Spinal cord (tissue), 10 donors: ENCODE measurements at places on chromosomes 5 and 9.

- no peaks in the 10 kb centered on the region for H3K27me3 ChIP-seq
- H3K4me1 ChIP-seq = no peaks in the 10 kb centered on the region
- no peak overlapping the region for H3K27ac ChIP-seq
- H3K4me3 ChIP-seq = no peak overlapping the region
These were observed 24.0 kb upstream of the KLF4 start for GRCh38 chr9:107513464-107514100.

- no peak overlapping the region for H3K27ac ChIP-seq
- DNase-seq = no peak
- H3K36me3 ChIP-seq = peaks cover 20% of the 10 kb centered on the region
- no peak overlapping the region for H3K4me3 ChIP-seq
- no peaks in the 10 kb centered on the region for H3K27me3 ChIP-seq
These were observed 71.2 kb downstream of the NIPSNAP3B start for GRCh38 chr9:104835161-104835560.

- no peaks in the 10 kb centered on the region for H3K4me1 ChIP-seq
- no peak for DNase-seq
- H3K4me3 ChIP-seq = no peak overlapping the region
- H3K27ac ChIP-seq = no peak overlapping the region
- peaks cover 6% of the 10 kb centered on the region for H3K36me3 ChIP-seq
These were observed 34.9 kb downstream of the MTMR12 start for GRCh38 chr5:32277798-32278197.

DNA sequence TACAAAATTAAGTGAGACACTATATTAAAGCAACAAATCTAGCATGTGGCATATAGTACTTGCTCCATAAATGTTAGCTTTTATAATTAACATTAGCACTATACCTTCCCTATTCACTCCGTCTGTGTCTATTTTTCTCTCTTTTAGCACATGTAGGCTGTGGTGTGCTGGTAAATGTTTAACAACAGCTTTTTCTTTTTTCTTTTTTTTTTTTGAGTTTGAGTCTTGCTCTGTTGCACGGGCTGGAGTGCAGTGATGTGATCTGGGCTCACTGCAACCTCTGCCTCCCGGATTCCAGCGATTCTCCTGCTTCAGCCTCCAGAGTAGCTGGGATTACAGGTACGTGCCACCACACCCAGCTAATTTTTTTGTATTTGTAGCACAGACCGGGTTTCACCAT lies 62.1 kb downstream of the SPRY4 start:
- no peak overlapping the region for H3K27ac ChIP-seq
- no peak for DNase-seq
- H3K4me1 ChIP-seq = no peaks in the 10 kb centered on the region
- H3K36me3 ChIP-seq = no peaks in the 10 kb centered on the region
- H3K4me3 ChIP-seq = no peak overlapping the region

DNA sequence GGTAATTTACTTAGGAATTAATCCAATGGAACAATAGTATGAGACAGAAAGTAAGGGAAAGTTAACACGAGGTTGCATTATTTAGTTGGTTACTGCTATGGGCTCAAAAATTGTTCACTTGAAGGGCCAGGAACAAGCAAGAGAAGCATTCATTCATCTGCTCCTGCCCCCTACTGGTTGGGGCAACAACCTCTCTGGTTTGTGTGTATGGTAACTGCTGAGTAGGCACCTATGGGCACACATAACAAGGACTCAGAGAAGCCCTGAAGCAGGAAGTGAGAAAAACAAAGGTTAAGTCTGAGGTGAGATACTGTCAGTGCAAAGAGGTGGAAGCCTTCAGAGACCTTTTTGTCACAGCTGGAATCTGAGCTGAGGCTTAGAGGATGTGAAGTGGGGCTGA lies 34.4 kb upstream of the RANBP6 start:
- no peak overlapping the region for H3K4me3 ChIP-seq
- no peaks in the 10 kb centered on the region for H3K27me3 ChIP-seq
- no peaks in the 10 kb centered on the region for H3K36me3 ChIP-seq
- H3K27ac ChIP-seq = no peak overlapping the region

GRCh38 chr5:143182901-143183820 lies 220.3 kb downstream of the NR3C1 start:
- H3K27ac ChIP-seq = peak overlapping the region; percentile 12
- no peaks in the 10 kb centered on the region for H3K36me3 ChIP-seq
- no peak for DNase-seq
- H3K4me1 ChIP-seq = peaks cover 15% of the 10 kb centered on the region
- no peaks in the 10 kb centered on the region for H3K27me3 ChIP-seq
- no peak overlapping the region for H3K4me3 ChIP-seq

- no peaks in the 10 kb centered on the region for H3K36me3 ChIP-seq
- H3K27ac ChIP-seq = no peak overlapping the region
- no peaks in the 10 kb centered on the region for H3K4me1 ChIP-seq
These were observed 57.5 kb upstream of the FREM1 start for GRCh38 chr9:14967450-14968321.

- no peak overlapping the region for H3K4me3 ChIP-seq
These were observed 232.1 kb downstream of the MAN2A1 start for GRCh38 chr5:109921735-109922380.

DNA sequence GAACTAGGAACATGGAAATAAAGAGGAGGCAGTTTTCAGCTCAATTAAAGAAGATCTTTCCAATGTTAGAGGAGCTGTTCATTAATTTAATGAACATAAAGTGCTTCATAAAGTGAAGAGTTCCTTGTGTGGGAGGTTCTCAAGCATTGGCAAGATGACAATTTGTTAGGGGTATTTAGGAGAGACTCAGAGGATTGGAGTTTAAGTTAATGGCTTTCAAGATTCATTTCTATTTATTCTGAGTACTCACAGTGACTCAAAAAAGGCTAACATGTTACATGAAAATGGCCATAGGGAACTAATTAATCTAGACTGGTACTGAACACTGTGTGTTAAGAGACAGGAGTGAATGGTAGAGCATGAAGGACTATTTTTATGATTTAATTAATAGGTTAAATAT lies 55.4 kb upstream of the CDH12 start:
- no peaks in the 10 kb centered on the region for H3K4me1 ChIP-seq
- H3K4me3 ChIP-seq = no peak overlapping the region
- H3K27ac ChIP-seq = no peak overlapping the region
- DNase-seq = peak; percentile 73
- no peaks in the 10 kb centered on the region for H3K27me3 ChIP-seq

GRCh38 chr9:3758816-3759576 lies 233.2 kb upstream of the RFX3 start:
- no peak for DNase-seq
- H3K27me3 ChIP-seq = no peaks in the 10 kb centered on the region
- no peaks in the 10 kb centered on the region for H3K36me3 ChIP-seq
- no peaks in the 10 kb centered on the region for H3K4me1 ChIP-seq
- H3K4me3 ChIP-seq = no peak overlapping the region

DNA sequence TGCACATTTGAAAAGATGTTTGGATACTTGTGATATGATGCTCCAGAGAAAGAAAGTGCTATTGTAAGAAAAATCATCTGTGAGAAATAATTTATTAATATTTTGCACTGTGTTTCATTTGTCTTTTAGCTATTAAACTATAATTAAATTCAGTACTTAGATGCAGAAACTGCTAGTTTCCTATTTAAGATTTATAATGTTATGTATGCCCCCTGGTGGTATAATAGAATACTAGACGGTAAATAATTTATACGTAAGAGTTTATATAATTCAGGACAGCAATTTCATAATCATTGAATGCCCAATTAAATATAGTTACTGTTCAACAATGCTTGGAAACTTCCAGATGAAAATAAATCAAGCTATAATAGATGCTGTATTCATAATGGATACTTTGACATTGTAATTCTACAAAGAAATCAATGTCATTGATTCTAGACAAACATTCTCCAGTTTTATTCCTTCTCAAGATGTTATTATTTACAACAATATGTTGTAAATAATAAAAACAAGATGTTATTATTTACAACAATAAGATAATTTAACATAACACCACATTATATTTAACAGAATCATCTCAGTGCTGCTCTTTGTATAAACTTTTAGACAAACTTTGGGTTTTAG lies 101.0 kb downstream of the TMEM232 start:
- H3K4me1 ChIP-seq = no peaks in the 10 kb centered on the region
- no peak overlapping the region for H3K27ac ChIP-seq
- no peaks in the 10 kb centered on the region for H3K36me3 ChIP-seq
- no peak overlapping the region for H3K4me3 ChIP-seq
- H3K27me3 ChIP-seq = no peaks in the 10 kb centered on the region

DNA sequence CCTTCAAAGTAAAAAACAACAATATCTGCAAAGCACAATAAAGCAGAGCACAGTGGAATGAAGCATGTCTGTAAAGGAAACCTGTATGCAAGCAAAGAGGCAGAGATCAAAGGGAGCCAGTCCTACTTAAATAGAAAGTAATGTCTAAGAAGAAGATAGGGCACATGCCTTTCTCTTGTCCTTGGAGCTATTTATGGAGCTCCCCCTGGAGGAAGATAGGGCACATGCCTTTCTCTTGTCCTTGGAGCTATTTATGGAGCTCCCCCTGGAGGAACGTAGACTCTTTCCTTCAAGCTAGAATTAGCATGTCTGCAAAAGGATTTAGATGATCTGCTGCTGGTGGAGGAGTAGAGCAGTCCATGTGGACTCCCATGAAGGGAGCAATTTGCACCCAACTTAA lies 168.1 kb upstream of the RASEF start:
- H3K36me3 ChIP-seq = no peaks in the 10 kb centered on the region
- H3K4me1 ChIP-seq = no peaks in the 10 kb centered on the region
- H3K27me3 ChIP-seq = no peaks in the 10 kb centered on the region

- H3K4me1 ChIP-seq = peaks cover 18% of the 10 kb centered on the region
- no peak overlapping the region for H3K4me3 ChIP-seq
- no peak overlapping the region for H3K27ac ChIP-seq
- no peaks in the 10 kb centered on the region for H3K27me3 ChIP-seq
- DNase-seq = no peak
- H3K36me3 ChIP-seq = peaks cover 3% of the 10 kb centered on the region
These were observed 52.1 kb upstream of the EXOC3 start for GRCh38 chr5:390623-391491.

DNA sequence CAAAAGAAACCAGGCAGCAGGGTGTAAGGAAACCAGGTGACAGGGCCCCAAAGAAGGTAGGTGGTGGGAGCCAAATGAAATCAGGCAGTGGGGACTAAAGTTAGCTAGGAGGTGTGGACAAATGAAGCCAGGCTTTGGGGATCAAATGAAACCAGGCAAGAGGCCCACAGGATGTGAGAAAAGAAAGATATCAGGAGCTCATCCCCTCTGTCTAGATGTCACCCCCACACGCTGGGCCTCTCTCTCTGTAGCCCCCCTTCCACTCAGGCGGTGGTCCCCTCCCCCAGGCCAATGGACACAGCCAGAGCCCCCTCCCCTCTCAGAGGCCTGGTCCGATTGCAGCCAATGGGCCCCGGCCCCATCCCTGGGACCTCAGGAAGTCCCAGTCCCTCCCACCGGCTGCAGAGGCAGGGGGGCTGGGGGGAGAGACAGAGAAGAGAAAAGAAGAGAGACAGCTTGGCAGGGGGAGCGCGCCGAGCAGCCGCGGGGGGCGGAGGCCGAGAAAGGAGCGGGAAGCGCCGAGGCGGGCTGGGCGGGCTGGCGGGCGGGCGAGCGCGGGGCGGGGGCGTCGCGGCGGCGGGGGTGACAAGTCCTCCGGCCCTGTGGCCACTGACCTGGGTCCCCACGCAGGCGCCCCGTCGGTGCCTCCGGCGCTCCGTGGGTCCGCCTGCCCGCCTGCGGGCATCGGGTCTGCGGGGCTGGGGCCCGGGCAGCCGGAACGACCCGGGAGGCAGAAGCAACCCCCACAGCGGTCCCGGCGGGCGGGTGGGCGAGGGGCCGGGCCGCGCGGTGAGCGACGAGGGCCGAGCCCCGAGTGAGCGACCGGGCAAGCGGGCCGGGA lies 11.9 kb downstream of the CNTFR start:
- H3K27ac ChIP-seq = peak overlapping the region; percentile 67
- no peaks in the 10 kb centered on the region for H3K27me3 ChIP-seq
- H3K4me1 ChIP-seq = peaks cover 71% of the 10 kb centered on the region
- peak overlapping the region; percentile 24 for H3K4me3 ChIP-seq

GRCh38 chr9:135479469-135480052 lies at the start of gene PPP1R26:
Gene PPP1R26 (plus strand): TSS chr9:135479782. CDS start chr9:135484511, 4,729 bp downstream.
- H3K27ac ChIP-seq = no peak within 1 kb of the TSS
- peaks cover 11% of the 10 kb centered on the region for H3K36me3 ChIP-seq
- no peak for DNase-seq
- peaks cover 25% of the 10 kb centered on the region for H3K4me1 ChIP-seq
- peak within 1 kb of the TSS; percentile 55 for H3K4me3 ChIP-seq
- no peaks in the 10 kb centered on the region for H3K27me3 ChIP-seq

DNA sequence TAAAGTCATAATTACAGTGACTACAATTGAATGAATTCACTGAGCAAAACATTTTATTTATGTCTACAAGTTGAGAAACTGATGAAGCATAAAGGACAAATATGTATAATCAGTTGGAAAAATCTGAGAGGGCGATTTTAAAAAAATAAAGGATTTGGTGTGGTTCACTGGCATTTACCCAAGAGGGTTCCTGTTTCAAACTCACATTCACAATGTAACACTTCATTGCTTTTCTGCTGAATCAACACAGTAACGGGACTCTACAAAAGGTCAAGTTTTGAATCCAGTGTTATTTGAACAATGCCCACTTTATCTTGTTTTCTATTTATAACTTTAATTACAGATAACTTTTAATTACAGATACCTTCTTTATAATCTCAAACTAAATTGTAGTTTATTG lies 138.6 kb downstream of the NUDT12 start:
- H3K4me1 ChIP-seq = peaks cover 7% of the 10 kb centered on the region
- no peak overlapping the region for H3K27ac ChIP-seq
- no peak overlapping the region for H3K4me3 ChIP-seq

- no peaks in the 10 kb centered on the region for H3K4me1 ChIP-seq
- DNase-seq = no peak
- no peaks in the 10 kb centered on the region for H3K27me3 ChIP-seq
- no peak overlapping the region for H3K27ac ChIP-seq
These were observed 118.1 kb upstream of the CCDC112 start for GRCh38 chr5:115414406-115415142.

DNA sequence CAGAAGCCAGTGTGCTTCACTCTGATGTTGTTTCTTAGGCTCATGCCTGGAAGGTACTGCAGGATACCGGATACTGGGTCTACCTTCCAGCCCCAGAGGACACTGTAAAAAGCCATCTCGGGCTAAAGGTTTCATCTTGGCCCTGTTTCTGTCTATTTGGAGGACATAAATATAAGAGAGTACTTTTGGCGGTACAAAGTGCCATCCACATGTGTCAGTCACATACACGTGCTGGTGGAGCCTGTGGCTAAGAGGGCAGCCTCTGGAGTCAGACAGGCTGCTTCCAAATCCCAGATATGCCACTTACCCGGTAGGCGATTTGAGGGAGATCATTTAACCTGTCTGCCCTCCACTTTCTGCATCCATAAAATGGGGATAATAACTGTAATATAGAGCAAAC lies 160.4 kb downstream of the NR3C1 start:
- H3K4me1 ChIP-seq = no peaks in the 10 kb centered on the region
- no peak overlapping the region for H3K4me3 ChIP-seq
- no peaks in the 10 kb centered on the region for H3K27me3 ChIP-seq
- no peaks in the 10 kb centered on the region for H3K36me3 ChIP-seq
- no peak for DNase-seq

DNA sequence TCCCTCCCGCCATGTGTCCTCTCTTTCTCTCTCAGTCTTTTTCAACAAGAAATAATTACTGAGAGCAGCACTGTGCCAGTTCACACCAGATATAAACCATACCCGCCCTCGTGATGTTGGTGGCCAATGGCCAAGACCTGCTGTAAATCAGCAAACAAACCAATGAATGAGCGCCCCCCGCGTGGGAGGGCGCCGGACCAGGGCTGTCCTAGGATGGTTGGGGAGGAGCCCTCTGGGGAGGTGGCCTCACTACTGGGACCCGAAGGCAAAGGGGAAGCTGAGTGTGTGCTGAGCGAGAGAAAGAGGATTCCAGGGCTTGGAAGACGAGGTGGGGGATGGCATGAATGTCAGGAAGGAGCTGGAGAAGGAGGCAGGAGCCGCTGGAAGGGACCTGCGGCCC lies 51.2 kb upstream of the BARHL1 start:
- no peak overlapping the region for H3K4me3 ChIP-seq
- no peak overlapping the region for H3K27ac ChIP-seq
- DNase-seq = no peak
- no peaks in the 10 kb centered on the region for H3K36me3 ChIP-seq
